ENCODE measurements at places on chromosomes 4 and X.

GRCh38 chr4:145501051-145501660 lies 19.5 kb downstream of the SMAD1 start:
- DNase-seq: no peak
- H3K4me1 ChIP-seq: peaks cover 4% of the 10 kb centered on the region
- no peaks in the 10 kb centered on the region for H3K27me3 ChIP-seq
- H3K4me3 ChIP-seq: no peak overlapping the region
- H3K36me3 ChIP-seq: no peaks in the 10 kb centered on the region

GRCh38 chrX:139196890-139197289 lies 333.6 kb upstream of the F9 start:
- DNase-seq: no peak
- H3K4me1 ChIP-seq: no peaks in the 10 kb centered on the region
- no peaks in the 10 kb centered on the region for H3K36me3 ChIP-seq
- H3K4me3 ChIP-seq: no peak overlapping the region
- H3K27ac ChIP-seq: no peak overlapping the region

- no peaks in the 10 kb centered on the region for H3K4me1 ChIP-seq
- no peak overlapping the region for H3K27ac ChIP-seq
- no peak overlapping the region for H3K4me3 ChIP-seq
These were observed 445.6 kb downstream of the FAT4 start for GRCh38 chr4:125760201-125760819.

- DNase-seq: peak; percentile 76
- no peaks in the 10 kb centered on the region for H3K27me3 ChIP-seq
- peak overlapping the region; percentile 70 for H3K27ac ChIP-seq
- H3K4me1 ChIP-seq: peaks cover 15% of the 10 kb centered on the region
- H3K4me3 ChIP-seq: no peak overlapping the region
- no peaks in the 10 kb centered on the region for H3K36me3 ChIP-seq
These were observed 106.2 kb upstream of the RAPGEF2 start for GRCh38 chr4:158996669-158997074.

- no peaks in the 10 kb centered on the region for H3K27me3 ChIP-seq
- H3K4me3 ChIP-seq: no peak overlapping the region
- peaks cover 5% of the 10 kb centered on the region for H3K36me3 ChIP-seq
- H3K4me1 ChIP-seq: peaks cover 16% of the 10 kb centered on the region
- no peak for DNase-seq
These were observed 2.8 kb downstream of the ANKRD37 start for GRCh38 chr4:185399466-185399865.

DNA sequence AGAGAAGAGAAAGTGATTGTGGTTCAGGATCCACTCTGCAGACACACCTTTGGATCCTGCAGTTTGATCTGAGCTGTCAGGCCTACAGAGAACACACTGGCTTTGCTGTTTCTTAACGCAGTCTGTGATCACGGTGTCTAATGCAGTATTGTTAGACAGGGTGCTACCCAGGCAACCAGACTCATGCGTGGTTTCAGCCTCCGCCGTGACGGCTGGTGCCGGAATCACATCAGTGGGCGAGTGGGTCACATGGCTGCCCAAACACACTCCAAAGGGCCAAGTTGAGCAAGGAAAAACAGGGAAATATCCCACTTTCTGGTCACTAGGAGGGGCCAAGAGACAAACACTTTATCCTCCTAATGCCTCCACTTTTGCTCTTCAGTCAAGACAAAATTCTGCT lies 27.5 kb downstream of the CCDC149 start:
- H3K4me1 ChIP-seq: no peaks in the 10 kb centered on the region
- H3K36me3 ChIP-seq: no peaks in the 10 kb centered on the region
- H3K27ac ChIP-seq: no peak overlapping the region
- no peak overlapping the region for H3K4me3 ChIP-seq
- no peaks in the 10 kb centered on the region for H3K27me3 ChIP-seq

DNA sequence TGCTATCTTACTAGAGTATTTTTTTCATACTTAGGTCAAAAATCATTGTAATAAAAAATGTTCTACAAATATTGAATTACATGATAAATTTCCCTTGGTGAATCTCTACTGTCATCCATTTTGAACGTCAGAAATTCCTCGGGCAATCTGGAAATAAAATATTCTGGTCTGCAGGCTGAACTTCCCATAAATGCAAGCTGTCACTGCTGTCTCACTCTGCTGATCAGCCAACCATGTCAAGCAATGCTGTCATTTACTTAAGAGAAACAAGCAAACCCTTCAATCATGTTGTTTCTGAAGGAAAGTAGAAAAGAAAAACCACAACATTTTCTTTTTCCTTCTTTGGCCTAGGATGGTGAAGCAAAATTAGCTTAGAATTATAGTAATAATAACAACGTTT lies 514.2 kb upstream of the GALNT7 start:
- no peak overlapping the region for H3K4me3 ChIP-seq
- H3K4me1 ChIP-seq: no peaks in the 10 kb centered on the region
- no peaks in the 10 kb centered on the region for H3K36me3 ChIP-seq
- DNase-seq: no peak

- no peaks in the 10 kb centered on the region for H3K36me3 ChIP-seq
- no peaks in the 10 kb centered on the region for H3K4me1 ChIP-seq
- no peak for DNase-seq
- H3K27me3 ChIP-seq: no peaks in the 10 kb centered on the region
- H3K27ac ChIP-seq: no peak overlapping the region
These were observed 7.6 kb downstream of the PLAC1 start for GRCh38 chrX:134650701-134651100.

- DNase-seq: no peak
- no peak overlapping the region for H3K27ac ChIP-seq
- no peak overlapping the region for H3K4me3 ChIP-seq
- no peaks in the 10 kb centered on the region for H3K4me1 ChIP-seq
- H3K27me3 ChIP-seq: no peaks in the 10 kb centered on the region
These were observed 22.5 kb downstream of the STX18 start for GRCh38 chr4:4519297-4519894.

GRCh38 chrX:49276671-49277534 lies 7.3 kb downstream of the PPP1R3F start:
- H3K27ac ChIP-seq: no peak overlapping the region
- no peak overlapping the region for H3K4me3 ChIP-seq
- H3K27me3 ChIP-seq: no peaks in the 10 kb centered on the region
- peaks cover 3% of the 10 kb centered on the region for H3K4me1 ChIP-seq
- no peak for DNase-seq

DNA sequence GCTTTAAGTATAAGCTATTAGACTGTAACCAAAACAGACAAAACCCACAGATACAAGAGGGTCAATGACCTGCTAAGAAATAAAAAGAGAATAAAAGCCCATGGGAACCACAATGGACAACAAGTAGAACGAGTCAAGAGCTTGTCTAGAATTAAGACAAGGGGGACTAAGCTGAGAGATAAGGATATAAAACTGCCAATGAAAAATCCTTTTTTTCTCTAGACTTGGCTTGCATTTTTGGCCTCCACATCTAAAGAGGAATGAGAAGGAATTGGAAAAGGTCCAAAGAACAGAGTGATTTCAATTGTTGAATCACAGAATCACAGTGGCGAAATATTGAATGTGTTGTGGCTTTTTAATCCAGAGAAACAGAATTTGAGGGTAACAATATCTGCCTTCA lies 135.7 kb downstream of the QDPR start:
- DNase-seq: no peak
- H3K27me3 ChIP-seq: no peaks in the 10 kb centered on the region
- no peak overlapping the region for H3K27ac ChIP-seq
- no peaks in the 10 kb centered on the region for H3K4me1 ChIP-seq
- no peaks in the 10 kb centered on the region for H3K36me3 ChIP-seq

DNA sequence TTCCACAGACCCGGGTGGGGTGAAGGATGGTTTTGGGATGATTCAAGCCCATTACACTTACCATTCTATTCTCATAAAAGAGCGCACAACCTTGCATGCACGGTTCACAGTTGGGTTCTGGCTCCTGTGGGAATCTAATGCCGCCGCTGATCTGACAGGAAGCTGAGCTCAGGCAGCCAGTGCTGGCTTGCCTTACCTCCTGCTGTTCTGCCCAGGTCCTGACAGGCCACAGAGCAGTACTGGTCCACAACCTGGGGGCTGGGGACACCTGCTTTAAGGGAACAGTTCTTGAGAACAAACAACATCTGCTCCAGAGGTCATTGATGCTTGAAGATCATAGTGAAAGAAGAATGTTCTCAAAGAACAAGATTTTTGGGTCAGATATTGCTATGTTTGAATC lies 8.0 kb upstream of the HS3ST1 start:
- DNase-seq: no peak
- no peak overlapping the region for H3K27ac ChIP-seq
- H3K36me3 ChIP-seq: no peaks in the 10 kb centered on the region
- H3K4me1 ChIP-seq: peaks cover 17% of the 10 kb centered on the region

DNA sequence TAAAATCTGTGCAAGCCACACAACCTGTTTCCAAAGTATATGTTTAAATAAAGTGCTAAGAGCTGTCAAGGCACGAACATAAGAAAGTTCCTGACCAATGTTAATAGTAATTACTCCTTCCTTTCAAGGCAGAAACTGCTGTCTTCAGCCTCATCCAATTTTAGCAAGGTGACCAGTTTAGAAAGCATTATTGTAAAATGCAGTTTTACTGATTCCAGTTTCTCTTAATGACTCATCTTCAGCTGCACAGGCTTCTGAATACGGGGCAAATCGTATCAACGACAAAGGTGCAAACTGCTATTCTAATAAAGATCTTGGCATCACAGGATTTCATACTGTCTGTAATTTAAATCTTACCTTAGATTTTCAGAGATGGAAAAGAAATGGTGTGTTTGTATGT lies 87.5 kb downstream of the PPP3CA start:
- no peaks in the 10 kb centered on the region for H3K36me3 ChIP-seq
- no peak for DNase-seq
- H3K27ac ChIP-seq: peak overlapping the region; percentile 8
- peak overlapping the region; percentile 1 for H3K4me3 ChIP-seq
- H3K27me3 ChIP-seq: no peaks in the 10 kb centered on the region
- peaks cover 12% of the 10 kb centered on the region for H3K4me1 ChIP-seq

- H3K27me3 ChIP-seq: peaks cover 28% of the 10 kb centered on the region
- no peaks in the 10 kb centered on the region for H3K36me3 ChIP-seq
- H3K27ac ChIP-seq: no peak overlapping the region
- no peak for DNase-seq
These were observed 69.8 kb downstream of the PSAPL1 start for GRCh38 chr4:7364979-7365378.

GRCh38 chrX:151225843-151226242 lies 49.5 kb downstream of the GPR50 start:
- DNase-seq: no peak
- H3K4me1 ChIP-seq: peaks cover 8% of the 10 kb centered on the region
- no peaks in the 10 kb centered on the region for H3K27me3 ChIP-seq
- no peak overlapping the region for H3K27ac ChIP-seq

- no peak for DNase-seq
- no peak overlapping the region for H3K4me3 ChIP-seq
- no peaks in the 10 kb centered on the region for H3K27me3 ChIP-seq
- no peaks in the 10 kb centered on the region for H3K36me3 ChIP-seq
- H3K27ac ChIP-seq: no peak overlapping the region
These were observed 95.5 kb downstream of the TENM3 start for GRCh38 chr4:182338746-182339145.
